ENCODE measurements at places on chromosomes 16 and 17.

- DNase-seq = no peak
These were observed 20.4 kb downstream of the SOCS1 start for GRCh38 chr16:11235703-11235991.

DNA sequence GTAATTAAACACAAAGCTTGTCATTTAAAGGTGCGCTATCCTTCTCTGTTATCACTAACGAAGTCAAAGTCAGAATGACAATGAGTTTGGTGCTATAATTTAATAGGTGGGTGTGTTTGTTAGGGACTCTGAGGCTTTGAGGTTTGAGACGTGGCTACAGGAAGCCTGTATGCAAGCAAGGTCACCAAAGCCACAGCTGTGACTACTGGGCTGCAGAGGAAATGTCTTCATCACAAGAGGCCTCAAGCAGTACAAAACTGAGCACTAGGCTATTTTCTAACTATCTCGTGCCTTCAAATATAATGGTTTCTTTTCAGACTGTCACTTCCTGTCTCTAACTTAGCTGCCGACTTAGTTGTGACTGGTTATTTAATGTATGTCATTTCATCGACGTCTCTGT, 141.2 kb downstream of the AATF start:
- no peak for DNase-seq

DNA sequence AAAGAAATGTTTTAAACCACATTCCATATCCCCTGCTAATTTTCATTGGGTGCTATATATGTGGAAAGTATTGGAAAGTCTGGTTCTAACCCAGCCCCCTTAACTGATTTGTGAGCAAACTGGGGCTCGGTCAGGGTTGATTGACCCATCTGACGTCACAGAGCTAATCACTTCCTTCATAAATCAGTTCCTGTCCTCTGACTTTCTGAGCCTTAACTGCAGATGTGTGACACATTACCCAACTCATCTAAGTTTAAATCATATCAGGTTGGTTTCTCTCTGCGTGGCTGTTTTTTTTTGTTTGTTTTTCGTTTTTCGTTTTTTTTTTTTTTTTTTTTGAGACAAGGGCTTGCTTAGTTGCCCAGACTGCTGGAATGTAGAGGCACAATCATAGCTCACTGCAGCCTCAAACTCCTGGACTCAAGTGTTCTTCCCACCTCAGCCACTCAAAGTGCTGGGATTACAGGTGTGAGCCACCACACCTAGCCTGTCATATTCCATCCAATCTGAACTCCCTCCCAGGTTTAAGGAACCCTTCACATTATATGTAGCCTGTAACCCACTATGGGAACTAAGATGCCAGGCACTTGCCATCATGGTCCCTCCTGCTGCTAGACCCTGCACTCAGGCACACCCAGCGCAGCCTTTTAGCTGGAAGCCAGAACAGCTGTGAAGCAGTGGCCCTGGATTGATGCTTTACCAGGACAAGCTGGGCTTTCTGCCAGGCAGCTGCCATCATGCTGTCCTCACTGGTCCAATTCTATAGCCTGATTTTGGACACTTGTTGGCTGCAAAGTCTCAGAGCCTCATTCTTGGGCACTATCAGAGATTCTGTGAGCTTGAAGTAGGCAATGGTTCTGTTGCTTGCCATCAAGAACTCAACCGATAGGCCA, 6.9 kb upstream of the BPTF start:
- no peak for DNase-seq

DNA sequence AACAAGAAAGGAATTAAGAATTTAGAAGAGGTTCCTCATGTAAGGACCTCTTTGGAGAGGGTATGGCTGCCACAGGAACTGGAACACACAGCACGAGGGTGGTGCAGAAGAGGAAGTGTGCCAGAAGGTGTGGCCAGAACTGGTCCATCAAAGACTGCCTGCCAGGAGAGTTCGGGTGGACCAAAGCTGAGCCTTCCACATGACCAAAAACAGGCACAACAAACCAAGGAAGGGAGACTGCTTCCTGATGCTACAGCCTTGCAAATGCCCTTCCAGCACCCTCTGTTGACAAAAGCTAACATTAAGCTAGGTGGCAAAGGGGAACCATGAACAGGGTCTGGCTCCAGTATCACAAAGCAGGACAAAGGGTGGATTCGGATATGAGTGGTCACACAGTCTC, 125.8 kb upstream of the TMEM97 start:
- DNase-seq = no peak

DNA sequence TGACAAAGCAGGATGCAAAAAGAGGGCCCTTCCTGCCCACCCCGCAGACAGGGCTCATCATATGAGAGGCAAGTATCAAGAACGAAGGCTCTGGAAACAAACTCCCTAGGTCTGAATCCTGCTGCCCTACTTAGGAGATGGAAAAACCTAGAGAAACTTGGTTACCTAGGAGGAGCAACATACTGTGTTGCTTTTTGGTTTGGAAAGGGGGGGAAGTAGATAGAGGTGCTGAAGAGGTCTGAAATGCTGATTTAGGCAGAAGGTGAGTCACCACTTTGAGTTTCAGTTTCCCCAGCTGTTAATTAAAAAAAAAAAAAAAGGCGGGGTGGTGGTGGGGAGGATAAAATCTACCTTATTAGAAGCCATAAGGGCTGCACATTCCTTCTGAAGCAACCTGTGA, 1.5 kb downstream of the N4BP1 start:
- no peak for DNase-seq

GRCh38 chr16:88763502-88764053, 21.4 kb downstream of the PIEZO1 start:
- DNase-seq = no peak

- no peak for DNase-seq
These were observed 459.3 kb upstream of the MAF start for GRCh38 chr16:80059836-80060235.

DNA sequence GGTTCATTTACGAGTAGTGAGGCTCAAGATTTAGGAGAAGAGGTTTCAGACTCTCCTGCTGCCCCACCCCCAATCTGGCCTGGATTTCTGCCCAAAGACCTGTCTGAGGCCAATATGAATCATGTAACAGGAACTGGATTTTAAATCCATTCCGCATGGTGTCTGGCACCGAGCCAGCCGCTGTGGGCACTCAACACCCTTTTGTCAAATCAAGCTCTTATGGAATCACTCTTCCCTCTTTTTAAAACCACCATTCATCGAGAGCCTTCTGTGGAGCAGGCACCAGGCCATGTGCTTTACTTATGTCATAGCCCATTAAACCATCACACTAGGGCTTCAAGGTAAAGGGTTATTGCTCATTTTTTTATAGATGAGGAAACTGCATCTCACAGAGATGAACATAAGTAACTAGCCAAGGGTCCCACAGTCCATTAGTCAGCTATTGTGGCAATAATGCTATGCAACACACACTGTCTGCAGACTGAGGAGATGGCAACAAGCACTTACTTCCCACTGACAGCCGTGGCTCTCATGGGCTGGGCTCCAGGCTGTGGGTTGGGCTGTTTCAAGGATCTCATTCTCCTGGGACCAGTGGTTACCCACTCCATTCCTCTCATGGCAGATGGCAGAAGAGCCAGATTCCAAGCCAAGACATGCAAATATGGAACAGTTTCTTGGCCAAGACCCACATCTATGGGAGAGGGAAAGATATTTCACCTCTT, 93.6 kb downstream of the WSCD1 start:
- DNase-seq = no peak

DNA sequence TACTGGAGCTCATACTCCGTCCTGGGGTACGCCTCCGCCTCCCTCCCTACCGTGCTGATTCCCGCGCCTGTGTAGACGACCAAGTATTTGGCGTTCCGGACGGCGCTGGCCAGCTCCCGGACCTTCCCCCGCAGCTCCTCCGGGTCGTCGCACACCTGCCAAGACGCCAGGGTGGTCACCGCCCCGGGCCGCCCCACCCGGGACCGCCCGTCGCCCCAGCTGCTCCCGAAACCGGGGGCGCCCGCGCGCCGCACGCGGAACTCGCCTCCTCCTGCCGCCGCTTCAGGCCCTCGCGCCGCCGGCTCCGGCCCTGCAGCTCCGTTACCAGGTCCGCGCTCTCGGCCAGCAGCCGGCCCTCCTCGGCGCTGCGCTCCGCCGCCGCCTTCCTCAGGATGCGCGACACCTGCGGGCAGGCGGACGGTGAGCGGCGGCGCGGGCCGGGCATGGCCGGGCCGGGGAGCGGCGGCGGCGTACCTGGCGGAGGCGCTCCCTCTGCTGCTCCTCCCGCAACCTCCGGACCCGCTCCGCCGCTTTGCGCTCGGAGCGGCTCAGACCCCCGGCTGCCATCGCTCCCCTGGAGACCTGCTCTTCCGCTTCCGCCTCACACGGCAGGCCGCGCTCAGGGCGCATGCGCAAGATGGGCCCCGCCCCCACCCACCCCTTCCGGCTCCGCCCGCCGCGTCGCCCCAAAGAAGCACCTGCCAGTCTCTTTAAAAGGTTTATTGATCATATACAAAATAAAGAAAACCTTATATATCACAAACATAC, at the start of gene SIRT7:
Gene SIRT7, minus strand, starts transcription at position 612 of the 768 bp plus-strand sequence. Its CDS starts 45 bp downstream, at position 567.
- DNase-seq = no peak

DNA sequence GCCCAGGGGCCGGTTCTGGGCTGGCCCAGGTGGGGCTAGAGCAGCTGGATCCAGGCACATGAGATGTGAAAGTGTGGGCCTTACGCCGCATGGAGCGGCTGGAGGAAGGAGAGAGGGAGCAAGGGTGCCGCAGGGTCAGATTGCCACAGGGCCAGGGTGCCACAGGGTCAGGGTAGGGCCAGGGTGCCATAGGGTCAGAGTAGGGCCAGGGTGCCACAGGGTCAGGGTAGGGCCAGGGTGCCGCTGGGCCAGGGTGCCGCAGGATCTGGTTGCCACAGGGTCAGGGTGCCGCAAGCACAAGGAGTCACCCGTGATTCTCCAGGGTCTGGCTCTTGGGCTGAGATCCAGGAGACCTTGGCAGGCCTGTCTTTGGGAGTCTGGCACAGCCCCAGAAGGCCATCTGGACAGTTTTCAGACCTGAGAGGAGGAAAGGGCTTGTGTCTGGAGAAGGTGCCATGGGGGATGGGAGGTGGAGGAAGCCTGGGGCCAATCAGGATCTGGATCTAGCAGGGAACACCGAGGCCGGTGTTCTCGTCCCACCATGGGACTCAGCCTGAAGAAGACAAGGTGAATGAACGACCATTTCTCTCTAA, 13.1 kb upstream of the LASP1NB start:
- DNase-seq = no peak

DNA sequence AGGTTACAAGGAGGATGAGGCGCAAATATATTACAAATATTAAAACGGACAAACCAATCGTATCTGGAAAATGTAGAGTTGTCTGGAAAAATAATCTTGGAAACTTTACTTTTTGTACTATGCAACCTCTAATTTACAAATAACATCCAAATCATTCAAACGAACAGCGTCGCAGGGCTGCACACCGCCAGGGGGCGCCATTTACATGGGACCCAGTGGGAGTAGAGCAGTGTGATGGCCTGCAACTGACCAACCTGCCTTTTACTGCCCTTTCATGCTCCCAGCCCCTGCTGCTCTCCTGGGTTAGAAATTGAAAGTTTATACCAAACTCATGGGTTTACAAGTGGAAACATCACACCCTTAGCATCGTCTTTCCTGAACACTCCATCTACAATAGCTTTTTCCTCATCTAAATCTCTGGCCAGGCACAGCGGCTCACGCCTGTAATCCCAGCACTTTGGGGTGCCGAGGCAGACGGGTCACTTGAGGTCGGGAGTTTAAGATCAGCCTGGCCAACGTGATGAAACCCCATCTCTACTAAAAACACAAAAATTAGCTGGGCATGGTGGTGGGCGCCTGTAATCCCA, 10.0 kb downstream of the PITPNC1 start:
- DNase-seq = no peak

- DNase-seq = no peak
These were observed 10.9 kb upstream of the IL34 start for GRCh38 chr16:70635336-70636016.

- no peak for DNase-seq
These were observed 18.2 kb upstream of the NXPH3 start for GRCh38 chr17:49557312-49558024.

GRCh38 chr17:45952814-45953320, 46.2 kb upstream of the STH start:
- DNase-seq = no peak

DNA sequence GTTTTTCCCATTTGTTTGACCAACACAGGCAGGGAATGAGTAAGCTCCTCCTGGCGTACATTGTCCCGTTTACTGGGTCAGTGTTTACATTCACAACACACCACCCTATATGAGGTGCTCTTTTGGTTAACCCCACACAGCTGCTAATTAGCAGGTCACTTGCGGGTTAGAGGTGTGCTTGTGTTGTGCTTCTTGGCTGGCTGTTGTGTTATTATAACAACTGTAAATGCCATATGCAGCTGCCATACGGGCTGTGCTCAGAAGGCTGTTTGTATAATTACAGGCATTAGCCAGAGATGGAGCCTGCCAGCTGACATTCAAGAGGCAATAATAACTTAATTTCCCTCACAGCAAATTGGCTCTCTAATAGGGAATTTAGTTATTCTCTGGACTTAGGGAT, 205.1 kb upstream of the ELAC2 start:
- DNase-seq = no peak

- DNase-seq = no peak
These were observed 30.4 kb downstream of the KIAA0513 start for GRCh38 chr16:85057948-85058347.

DNA sequence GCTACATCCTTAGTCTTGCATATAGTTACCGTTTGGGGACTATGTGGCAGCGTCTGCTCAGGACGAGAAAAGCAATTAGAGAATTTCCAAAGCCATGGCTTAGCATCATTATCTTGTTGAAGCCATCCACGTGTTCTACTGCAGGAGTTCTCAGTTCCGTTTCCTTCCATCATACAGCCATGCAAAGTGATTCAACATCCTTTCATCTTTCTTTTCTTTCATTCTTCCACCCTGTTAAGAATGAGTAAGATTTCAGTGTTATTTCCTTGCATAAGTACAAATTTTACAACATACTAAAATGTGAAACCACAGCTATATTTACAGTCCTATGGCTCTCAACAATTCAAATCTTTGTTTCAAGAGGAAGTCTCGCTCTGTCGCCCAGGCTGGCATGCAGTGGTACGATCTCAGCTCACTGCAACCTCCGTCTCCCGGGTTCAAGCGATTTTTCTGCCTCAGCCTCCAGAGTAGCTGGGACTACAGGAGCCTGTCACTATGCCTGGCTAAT, 3.8 kb downstream of the MARF1 start:
- DNase-seq = no peak

GRCh38 chr17:21280081-21280518, 4.4 kb upstream of the MAP2K3 start:
- no peak for DNase-seq

DNA sequence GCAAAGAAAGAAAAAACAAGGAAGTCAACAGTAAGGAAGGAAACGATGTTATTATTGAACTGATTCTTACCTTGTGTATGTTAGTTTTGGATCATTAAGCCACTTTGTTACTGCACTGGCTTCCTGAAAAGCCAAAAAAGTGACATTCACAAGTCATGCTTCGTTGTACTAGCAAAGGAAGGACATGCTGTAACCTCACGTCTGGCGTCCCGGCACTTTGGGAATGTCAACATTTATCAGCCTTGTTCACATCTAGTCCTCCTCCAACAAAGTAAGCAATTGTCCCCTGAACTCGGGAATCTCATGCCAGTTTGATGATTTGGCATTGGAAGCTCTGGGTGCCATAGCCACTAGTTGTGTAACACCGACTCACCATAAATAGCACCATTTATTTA, 731 bp upstream of the MKS1 start:
- no peak for DNase-seq
